Inflammatory macrophage treated with lipopolysaccharide for 4 hours (primary cell): ENCODE measurements at places on chromosomes 3 and 15.

GRCh38 chr15:84755736-84756527 is 7.5 kb downstream of the ZNF592 start:
- no peak for DNase-seq

DNA sequence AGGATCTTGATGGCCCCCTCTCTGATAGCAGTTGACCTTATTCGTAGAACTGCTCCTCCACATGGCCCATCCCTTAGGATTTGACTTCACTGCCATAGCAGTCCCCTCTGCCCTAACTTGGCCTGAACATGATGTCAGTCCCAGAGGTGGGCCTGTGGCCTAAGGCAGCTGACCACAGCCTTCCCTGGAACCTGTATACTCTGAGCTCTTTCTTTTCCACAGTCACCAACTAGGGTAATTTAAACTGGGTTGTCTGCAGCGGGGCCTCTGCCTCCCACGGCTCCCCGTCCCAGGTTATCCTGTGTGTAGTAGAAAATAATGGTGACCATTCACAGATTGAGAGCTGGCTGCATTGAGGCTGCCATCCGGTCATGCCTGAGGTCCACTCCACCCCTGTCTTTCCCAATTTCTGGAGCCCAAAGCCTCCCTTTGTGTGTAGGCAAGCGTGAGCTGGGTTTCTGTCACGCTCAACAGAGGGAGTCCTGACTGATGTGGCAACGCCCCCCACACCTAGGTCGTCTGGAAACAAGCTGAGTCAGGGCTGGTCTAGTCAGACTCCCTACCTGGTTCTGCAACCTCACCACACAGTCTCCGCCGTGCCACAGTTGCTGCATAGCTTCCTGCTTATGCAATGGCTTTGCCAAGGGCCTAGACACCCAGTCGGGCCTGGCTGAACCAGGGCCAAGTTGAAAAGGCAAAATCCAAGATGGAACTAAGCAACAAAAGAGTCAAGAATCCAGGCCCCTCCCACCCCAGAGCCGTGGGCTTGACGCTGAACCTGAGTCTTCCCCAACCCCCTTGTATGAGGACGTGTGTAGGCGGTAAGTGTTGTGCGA is 284.5 kb downstream of the XXYLT1 start:
- peak; percentile 53 for DNase-seq

DNA sequence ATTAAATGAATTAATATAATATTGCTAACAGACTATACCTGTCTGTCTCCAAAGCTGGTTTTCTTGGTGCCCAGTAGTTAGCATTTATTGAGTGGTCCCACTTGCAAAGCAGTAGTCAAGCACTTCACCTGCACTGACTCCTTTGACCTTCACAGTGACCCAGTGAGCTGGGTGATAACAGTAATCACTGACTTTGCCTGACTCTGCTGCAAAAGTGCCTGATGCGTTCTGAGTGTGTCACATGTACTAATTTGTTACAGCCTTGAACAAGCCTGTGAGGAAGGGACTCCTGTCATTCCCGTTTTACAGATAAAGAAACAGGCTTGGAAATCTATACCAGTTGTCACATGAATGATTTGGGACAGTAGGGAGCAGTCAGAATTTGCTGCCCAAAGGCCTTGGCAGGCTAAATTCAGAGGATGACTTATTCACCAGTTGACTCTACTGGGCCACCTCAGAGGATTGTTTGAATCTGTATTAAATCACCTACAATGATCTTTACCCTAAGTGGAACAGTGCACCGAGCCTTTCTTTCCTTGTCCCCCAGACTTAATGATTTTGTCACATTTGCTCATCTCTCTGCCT is 116.6 kb upstream of the PLXNA1 start:
- no peak for DNase-seq

DNA sequence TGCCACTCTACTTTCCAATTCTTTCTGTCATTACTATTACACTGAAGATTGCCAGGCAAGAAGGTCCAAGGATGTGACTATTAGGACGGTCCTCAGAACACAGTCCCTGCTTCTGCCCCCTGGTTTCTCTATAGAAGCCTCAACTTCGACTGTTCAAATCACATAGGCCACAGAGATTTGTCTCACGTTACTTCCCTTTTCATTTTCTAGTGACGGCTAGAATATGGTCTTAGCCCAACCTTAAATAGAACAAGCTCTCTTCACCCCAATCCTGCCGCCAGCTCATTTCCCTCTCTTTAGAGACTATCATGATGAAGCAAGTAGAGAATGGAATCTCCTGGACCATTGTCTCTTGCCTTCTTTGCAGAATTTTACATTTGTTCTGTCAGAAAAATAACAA is 84.9 kb downstream of the TIGIT start:
- DNase-seq = no peak

DNA sequence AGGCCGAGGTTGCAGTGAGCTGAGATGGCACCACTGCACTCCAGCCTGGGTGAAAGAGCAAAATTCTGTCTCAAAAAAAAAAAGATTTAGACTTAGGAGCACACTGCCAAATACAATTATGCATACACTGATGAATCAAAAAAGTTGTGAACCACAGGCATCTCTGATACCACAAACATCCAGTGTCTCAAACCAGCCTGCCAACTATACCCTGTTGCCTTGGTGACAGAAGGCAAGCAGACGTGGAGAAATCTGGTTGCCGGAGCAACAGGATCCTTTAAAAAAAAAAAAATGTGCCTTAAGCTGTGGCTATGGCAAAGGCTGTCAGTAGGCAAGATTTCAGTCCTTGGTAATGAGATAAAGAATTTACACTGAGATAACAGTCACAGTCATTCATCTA is 202.3 kb downstream of the NEK10 start:
- no peak for DNase-seq

- no peak for DNase-seq
Measured at GRCh38 chr3:169948559-169949448, 17.8 kb upstream of the SEC62 start.

GRCh38 chr3:76400141-76400540 is 614.8 kb upstream of the ZNF717 start:
- no peak for DNase-seq

GRCh38 chr3:161295325-161295724 is 74.2 kb downstream of the NMD3 start:
- no peak for DNase-seq

- no peak for DNase-seq
Measured at GRCh38 chr15:26182441-26182840, 319.3 kb upstream of the ATP10A start.

DNA sequence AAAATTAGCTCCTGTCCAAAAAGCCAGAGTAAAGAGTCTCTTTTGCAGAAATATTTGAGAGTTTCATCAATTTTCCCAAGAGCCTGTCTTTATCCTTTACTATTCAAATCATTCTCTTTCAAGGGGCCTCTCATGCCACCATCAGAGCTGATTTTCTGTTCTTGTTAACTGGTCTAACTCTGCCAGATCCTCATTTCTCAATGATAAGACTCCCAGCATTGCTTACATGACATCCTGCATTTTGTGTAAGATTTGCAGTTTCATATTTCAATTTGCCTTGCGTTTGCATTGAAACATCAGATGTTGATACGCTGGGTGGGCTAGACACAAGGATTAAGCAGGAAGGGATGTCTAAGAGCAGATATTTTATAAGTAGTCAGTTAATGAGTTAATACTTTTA is 228.7 kb downstream of the TBL1XR1 start:
- DNase-seq = no peak

- no peak for DNase-seq
Measured at GRCh38 chr3:133459400-133459799, 59.5 kb downstream of the BFSP2 start.

DNA sequence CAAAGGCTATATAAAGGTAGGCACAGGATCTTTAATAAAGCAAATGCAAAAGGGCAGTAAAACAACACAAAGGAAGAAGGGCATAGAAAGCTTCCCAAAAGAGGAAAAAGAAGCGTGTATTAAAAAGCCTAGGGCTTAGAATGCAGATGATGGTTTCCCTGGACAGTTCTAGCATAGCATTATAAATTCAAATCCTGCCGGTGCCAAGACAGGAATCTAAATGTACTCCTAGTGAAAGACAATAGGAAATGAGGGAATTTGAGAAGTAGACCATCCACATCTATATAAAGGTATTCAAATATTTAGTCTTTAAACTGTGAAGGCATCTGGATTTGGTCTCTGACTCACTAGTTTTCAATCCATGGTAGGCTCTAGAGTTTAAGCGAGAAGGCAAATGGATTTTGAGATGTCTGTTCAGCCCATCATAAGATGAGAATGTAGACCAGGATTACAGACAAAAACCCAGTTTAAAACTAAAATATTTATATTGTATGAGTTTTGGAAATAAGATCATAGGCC is 431.8 kb downstream of the TBL1XR1 start:
- DNase-seq = no peak

DNA sequence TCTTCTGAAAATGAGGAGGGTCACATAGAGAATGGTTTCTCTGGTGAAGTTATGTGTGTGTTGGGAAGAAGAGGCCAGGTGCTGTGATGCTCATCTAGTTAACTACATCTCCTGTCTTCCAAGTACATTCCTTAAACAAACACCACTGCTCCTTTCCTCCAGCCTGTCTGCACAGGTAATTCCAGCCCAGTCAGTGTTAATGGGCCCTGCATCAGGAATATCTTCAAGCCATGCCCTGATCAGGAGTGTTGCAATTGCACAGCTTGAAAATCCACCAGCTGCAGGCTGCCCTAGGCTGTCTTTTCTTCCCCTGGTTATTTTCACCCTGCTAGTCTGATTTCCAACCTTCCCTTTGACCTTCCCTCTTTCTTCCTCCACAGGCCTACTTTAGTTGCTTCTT is 41.9 kb upstream of the LMOD3 start:
- no peak for DNase-seq

DNA sequence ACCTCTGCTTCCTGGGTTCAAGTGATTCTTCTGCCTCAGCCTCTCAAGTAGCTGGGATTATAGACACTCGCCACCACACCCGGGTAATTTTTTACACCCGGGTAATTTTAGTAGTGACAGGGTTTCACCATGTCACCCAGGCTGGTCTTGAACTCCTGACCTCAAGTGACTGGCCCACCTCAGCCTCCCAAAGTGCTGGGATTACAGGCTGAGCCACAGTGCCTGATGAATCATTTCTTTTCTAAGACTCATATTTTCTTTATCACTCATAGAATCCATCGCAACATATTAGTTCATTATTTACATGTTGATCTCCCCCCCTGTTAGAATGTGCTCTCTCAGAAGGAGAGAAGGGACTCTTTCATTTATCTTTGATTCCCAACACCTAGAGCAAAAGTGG is 109.5 kb upstream of the PTPRG start:
- no peak for DNase-seq

GRCh38 chr3:78820542-78820941 is 947.3 kb downstream of the ROBO1 start:
- DNase-seq = no peak

DNA sequence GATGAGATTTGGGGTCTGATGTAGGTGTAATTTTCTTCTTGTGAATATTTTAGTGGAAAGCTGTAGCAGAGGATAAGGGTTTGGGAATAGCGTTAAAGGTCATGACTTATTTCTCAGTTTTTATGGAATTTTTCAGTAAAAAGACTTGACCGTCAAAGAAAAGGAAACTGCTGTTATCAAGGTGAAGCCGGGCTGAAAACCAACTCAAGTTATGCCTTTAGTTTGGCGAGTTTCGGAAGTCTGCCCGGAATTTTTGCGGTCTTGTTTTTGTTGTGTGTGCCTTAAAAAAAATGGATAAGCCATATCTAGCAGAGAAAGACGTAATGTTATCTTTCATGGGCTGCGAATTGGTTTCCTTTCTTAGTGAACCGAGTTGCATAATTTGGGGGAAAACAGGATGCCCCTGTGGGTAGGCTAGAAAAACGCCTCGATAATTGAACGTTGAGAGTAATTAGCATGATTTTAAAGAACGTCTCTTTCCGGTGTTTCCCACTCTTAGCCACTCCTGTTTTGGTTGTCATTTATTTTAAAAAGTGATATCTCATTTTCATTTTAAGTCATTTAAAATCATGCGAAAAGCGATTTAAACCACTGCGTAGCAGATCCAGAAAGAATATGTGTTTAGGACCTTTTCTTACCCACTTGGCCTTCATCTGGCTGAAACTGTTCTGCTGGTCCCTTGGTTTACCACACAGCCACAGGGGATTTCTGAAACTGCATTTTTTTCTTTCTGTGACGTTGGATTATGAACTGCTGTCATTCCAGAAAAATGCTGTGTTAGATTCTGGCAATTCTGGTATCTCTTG is 1.1 kb downstream of the NFKBIZ start:
- peak; percentile 82 for DNase-seq
